ENCODE measurements at places on chromosomes 3 and 15. TPM values are rescaled to one million over a fixed set of nuclear protein-coding genes. Genes with fewer than 3 reads are reported as not detected.

The PCBP4 gene
- total RNA-seq: 22.4 TPM

The C2CD4A gene
- 3.7 TPM for total RNA-seq

The RTP1 gene
- total RNA-seq: not detected

The ZNF621 gene
- total RNA-seq: 14.3 TPM

The SELENOS gene
- total RNA-seq: 85.8 TPM

The FGF12 gene
- total RNA-seq: 0.25 TPM

The TMEM43 gene
- 25.4 TPM for total RNA-seq

The MKRN3 gene
- 1.0 TPM for total RNA-seq

The PRR20G gene
- total RNA-seq: not detected

- no peak for DNase-seq
Measured at GRCh38 chr15:41281236-41281635, 50.2 kb downstream of the CHP1 start.

- no peak for DNase-seq
Measured at GRCh38 chr3:45579251-45579650, 15.3 kb upstream of the LIMD1 start.

- DNase-seq: no peak
Measured at GRCh38 chr15:44029003-44029402, 166.1 kb downstream of the FRMD5 start.

- DNase-seq: no peak
Measured at GRCh38 chr3:85384372-85384771, 425.6 kb downstream of the CADM2 start.

- no peak for DNase-seq
Measured at GRCh38 chr15:29736744-29737020, 85.6 kb downstream of the TJP1 start.

GRCh38 chr3:74121761-74122160 is 492.7 kb downstream of the CNTN3 start:
- no peak for DNase-seq

Data from colonic mucosa (tissue), 4 donors.